ENCODE measurements at places on chromosomes 2 and 18. TPM values are rescaled to one million over a fixed set of nuclear protein-coding genes. Genes with fewer than 3 reads are reported as not detected.

DNA sequence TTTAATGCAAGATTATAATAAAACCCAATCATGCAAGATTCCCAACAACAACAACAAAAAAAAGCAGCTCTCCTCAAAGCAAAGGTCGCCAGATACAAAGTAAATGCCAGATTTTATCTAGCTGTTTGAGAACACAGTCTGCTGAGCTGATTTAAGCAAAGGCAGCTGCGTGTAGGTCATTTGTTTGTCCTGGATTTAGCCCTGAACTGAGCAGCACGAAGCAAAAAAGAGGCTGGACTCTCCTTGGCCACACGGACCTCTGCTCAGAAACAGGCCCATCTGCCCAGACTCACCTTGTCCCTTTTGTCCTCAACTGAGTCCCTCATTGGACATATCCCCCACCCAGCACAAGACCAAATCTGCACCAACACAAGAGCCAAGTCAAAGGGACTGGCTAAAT, 91.5 kb downstream of the PID1 start:
- peak overlapping the region; percentile 15 for H3K4me3 ChIP-seq
- no peaks in the 10 kb centered on the region for H3K27me3 ChIP-seq
- H3K4me1 ChIP-seq: peaks cover 3% of the 10 kb centered on the region
- peak overlapping the region; percentile 86 for H3K27ac ChIP-seq

DNA sequence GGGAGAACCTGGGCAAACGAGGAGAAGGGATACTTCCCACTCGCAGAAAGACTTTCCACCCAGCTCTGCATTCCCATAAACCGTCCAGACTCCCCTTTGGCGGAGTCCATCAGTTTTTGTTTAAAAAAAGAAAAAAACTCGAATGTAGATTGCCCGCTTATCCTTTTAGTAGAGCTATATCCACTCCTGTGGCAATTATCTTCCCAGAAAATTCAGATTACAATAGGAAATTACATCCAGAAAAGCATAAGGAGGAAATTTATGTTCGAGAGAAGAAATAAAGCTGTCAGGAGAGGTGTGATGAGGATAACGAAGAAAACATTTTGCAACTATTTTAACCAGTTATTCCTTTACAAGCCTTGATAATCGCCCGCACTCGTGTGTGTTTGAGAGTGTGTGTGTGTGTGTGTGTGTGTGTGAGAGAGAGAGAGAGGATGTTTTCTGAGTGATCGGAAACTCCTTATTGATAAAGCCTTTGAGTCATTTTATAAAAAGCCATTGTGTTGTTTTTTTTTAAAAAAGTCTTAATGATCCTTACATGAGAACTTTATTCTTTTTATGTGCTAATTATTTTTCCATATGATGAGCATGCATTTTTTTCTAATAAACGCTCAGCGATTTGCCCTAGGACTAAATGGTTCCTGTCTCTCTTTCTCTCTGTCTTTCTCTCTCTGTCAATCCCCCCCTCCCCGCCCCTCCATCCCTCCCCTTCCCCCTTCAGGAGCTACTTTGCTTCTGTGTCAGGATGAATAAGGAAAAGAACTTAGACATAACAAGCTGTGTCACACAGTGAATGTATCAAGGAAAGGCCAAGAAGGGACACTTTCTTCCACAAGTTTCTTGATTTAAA, 1.1 kb upstream of the PPP3R1 start:
- no peaks in the 10 kb centered on the region for H3K27me3 ChIP-seq
- H3K27ac ChIP-seq: peak overlapping the region; percentile 97
- no peak for DNase-seq
- H3K4me1 ChIP-seq: peaks cover 3% of the 10 kb centered on the region
- H3K4me3 ChIP-seq: peak overlapping the region; percentile 91
- no peaks in the 10 kb centered on the region for H3K36me3 ChIP-seq

DNA sequence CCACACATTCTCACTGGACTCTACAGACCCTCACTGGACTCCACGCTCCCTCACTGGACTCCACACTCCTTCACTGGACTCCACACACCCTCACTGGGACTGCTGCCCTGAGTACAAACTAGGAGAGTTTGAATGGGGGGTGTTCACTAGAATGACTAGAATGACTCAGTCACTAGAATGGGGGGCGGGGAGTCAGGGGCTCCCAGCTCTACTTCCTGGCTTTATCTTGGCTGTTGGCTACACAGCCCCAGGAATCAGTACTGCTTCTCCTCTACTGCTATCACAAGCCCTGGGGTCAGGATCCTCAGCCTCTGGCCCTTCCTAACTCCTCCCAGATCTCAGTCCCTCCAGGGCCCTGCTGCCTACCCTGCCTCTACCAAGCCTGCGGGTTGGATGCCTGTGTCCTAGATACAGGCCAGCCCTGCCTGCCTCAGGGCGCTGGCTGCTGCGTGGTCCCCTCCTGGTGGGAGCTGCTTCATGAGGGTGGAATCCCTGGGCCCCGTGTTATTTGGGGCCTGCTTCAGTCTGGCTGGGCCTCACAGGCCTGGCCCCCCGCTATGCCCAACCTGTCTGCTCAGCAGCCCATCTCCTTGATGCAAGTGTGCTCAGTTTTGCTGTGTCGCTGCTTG, 7.8 kb downstream of the PTMA start:
- no peak overlapping the region for H3K4me3 ChIP-seq
- peak overlapping the region; percentile 83 for H3K27ac ChIP-seq
- H3K36me3 ChIP-seq: peaks cover 11% of the 10 kb centered on the region
- H3K27me3 ChIP-seq: no peaks in the 10 kb centered on the region
- DNase-seq: no peak

- H3K4me3 ChIP-seq: no peak overlapping the region
- no peaks in the 10 kb centered on the region for H3K27me3 ChIP-seq
- DNase-seq: no peak
- H3K27ac ChIP-seq: no peak overlapping the region
- H3K36me3 ChIP-seq: no peaks in the 10 kb centered on the region
- H3K4me1 ChIP-seq: peaks cover 2% of the 10 kb centered on the region
Observed at GRCh38 chr2:239731998-239732665, 293.0 kb downstream of the NDUFA10 start.

DNA sequence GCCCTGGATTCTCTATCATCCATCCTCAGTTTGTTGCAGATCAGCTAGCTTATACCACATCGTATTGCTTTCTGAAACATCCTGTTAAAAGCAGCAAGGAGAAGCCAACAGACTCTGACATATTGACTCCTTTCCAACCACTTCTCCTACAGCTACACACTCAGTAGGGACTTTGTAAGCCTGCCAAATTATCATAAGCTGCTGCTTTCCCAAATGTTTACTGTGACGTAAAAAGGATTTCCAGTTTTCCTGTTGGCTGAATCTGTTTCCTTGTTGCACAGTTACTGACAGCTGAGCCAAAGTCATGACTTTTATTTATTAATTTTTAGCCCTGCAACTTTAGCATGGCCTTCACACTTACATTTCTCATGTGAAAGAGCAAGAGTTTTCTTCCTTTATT, 294.3 kb downstream of the KCNJ3 start:
- H3K36me3 ChIP-seq: no peaks in the 10 kb centered on the region
- H3K27ac ChIP-seq: no peak overlapping the region
- H3K4me3 ChIP-seq: no peak overlapping the region
- no peaks in the 10 kb centered on the region for H3K4me1 ChIP-seq
- no peak for DNase-seq

DNA sequence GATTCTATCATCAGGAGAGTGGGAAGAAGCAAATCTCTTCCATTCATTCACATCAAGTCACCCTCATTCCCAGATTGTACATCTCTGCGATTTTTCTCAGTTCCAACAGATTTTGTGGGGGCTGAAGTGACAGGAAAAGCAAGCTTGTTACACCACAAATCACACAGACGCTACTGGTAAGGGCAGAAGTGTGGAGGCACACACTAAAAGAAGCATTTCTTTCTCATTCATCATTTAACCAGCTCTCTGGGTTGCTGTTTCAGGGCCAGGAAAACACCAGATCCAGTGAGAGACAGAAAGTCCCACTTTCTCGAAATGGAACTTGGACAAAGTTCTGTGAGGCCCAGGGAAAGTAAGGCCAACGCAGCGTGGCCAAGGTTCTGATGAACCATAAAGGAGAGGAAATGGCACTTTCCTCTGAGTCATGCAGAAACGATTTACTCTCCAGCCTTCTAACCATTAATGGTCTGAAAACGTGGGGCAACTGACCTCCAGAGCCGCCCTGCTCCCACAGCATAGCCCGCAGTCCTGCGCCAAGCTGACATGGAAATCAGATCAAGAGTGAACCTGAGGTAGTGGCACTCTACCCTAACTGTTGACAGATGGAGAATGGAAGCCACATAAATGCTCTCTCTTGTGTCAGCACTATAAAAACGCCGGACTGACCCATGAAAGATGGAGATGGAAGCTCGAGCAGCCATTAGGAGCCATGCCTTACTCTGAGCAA, 191.0 kb downstream of the C1D start:
- no peaks in the 10 kb centered on the region for H3K27me3 ChIP-seq
- peak; percentile 60 for DNase-seq
- peaks cover 7% of the 10 kb centered on the region for H3K4me1 ChIP-seq
- no peak overlapping the region for H3K4me3 ChIP-seq

DNA sequence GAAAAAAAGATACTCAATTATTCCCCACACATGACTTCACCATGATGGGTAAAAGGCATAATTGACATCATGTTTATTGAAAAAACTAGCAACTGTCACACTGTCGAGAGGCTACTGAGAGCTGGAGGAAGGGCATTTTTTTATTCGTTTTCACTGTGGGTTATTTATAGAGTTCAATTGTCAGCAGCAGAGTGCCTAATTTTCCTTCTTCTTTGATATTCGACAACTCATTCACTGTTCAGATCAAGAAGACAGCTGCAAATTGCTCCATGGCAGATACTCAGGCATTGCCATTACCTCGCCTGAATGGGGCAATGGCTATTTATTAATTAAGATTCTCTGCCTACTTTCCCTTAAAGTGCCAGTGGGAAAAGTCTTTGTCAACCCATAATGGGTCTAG, 197.5 kb upstream of the NRP2 start:
- H3K36me3 ChIP-seq: no peaks in the 10 kb centered on the region
- no peak for DNase-seq
- H3K27me3 ChIP-seq: no peaks in the 10 kb centered on the region
- H3K4me3 ChIP-seq: no peak overlapping the region

DNA sequence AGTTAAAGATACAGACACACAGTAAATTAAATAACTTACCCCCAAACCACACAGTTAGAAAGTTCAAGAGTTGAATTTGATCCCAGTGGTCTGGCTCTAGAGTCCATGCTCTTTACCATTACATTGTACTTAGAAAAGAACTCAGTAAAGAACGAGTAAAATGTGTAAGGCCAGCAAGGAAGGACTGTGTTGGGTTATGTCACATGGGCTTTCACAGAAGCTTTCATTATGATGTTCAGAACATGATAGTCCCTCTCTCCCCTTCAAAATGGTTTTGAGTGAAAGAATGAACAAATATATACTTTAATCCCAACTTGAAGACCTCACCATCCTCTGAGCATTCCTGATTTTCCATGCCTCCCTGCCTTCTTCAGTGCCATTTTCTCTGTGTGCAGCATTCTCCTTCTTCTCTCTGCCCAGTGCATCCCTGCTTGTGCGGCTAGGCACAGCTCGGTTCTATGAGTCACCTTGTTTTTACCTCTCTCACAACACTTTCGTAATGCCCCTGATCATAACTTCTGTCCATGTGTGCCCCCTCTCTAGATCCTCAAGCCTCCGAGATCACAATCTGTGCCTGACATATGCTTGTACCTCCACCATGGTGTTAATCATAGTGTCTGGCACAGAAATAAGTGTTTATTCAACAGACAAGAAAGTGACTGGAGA, 22.0 kb downstream of the RASGRP3 start:
- H3K4me3 ChIP-seq: no peak overlapping the region
- H3K36me3 ChIP-seq: no peaks in the 10 kb centered on the region
- no peaks in the 10 kb centered on the region for H3K4me1 ChIP-seq
- H3K27ac ChIP-seq: no peak overlapping the region

DNA sequence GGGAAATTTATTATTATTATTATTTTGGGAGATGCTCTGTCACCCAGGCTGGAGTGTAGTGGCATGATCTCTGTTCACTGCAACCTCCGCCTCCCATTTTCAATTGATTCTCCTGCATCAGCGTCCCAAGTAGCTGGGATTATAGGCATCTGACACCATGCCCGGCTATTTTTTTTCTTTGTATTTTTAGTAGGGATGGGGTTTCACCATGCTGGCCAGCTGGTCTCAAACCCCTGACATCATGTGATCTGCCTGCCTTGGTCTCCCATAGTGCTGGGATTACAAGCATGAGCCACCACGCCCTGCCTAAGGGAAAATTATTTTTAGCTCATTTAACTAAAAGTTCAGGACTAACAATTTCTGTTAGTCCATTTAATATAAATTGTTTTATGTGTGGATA, 109.2 kb upstream of the SESTD1 start:
- H3K4me1 ChIP-seq: no peaks in the 10 kb centered on the region
- no peaks in the 10 kb centered on the region for H3K36me3 ChIP-seq
- no peak overlapping the region for H3K4me3 ChIP-seq
- H3K27ac ChIP-seq: no peak overlapping the region
- H3K27me3 ChIP-seq: no peaks in the 10 kb centered on the region

GRCh38 chr2:63899639-63900038, 57.9 kb downstream of the UGP2 start:
- H3K36me3 ChIP-seq: peaks cover 44% of the 10 kb centered on the region
- no peaks in the 10 kb centered on the region for H3K4me1 ChIP-seq
- no peak overlapping the region for H3K4me3 ChIP-seq
- DNase-seq: no peak
- H3K27me3 ChIP-seq: no peaks in the 10 kb centered on the region

- peak overlapping the region; percentile 80 for H3K27ac ChIP-seq
- H3K4me3 ChIP-seq: no peak overlapping the region
- no peaks in the 10 kb centered on the region for H3K27me3 ChIP-seq
- peaks cover 39% of the 10 kb centered on the region for H3K4me1 ChIP-seq
- DNase-seq: no peak
- no peaks in the 10 kb centered on the region for H3K36me3 ChIP-seq
Observed at GRCh38 chr2:189543367-189543766, 37.2 kb downstream of the SLC40A1 start.

GRCh38 chr18:22434973-22435608, 17.4 kb upstream of the CTAGE1 start:
- no peak overlapping the region for H3K4me3 ChIP-seq
- peaks cover 6% of the 10 kb centered on the region for H3K4me1 ChIP-seq
- H3K27ac ChIP-seq: no peak overlapping the region

GRCh38 chr18:10560452-10561045, 34.7 kb downstream of the NAPG start:
- H3K36me3 ChIP-seq: peaks cover 14% of the 10 kb centered on the region
- no peak overlapping the region for H3K27ac ChIP-seq
- no peaks in the 10 kb centered on the region for H3K27me3 ChIP-seq
- H3K4me3 ChIP-seq: peak overlapping the region; percentile 49
- DNase-seq: peak; percentile 85
- H3K4me1 ChIP-seq: no peaks in the 10 kb centered on the region

GRCh38 chr2:136207030-136207623, 89.2 kb upstream of the CXCR4 start:
- no peaks in the 10 kb centered on the region for H3K36me3 ChIP-seq
- H3K4me3 ChIP-seq: no peak overlapping the region
- no peaks in the 10 kb centered on the region for H3K4me1 ChIP-seq
- no peaks in the 10 kb centered on the region for H3K27me3 ChIP-seq
- no peak overlapping the region for H3K27ac ChIP-seq

The SNORC gene
- not detected for total RNA-seq

The TET3 gene
- 22.7 TPM for total RNA-seq

The MYL1 gene
- not detected for total RNA-seq

The ABHD1 gene
- not detected for total RNA-seq

The LRRTM1 gene
- 6.7 TPM for total RNA-seq

The GPBAR1 gene
- total RNA-seq: not detected

The DNAH6 gene
- not detected for total RNA-seq

The AP1S3 gene
- total RNA-seq: not detected

The CPO gene
- not detected for total RNA-seq

Measured in ascending aorta (tissue), 2 donors.